ENCODE measurements at places on chromosomes 13 and 19.

- DNase-seq = no peak
These were observed 619.2 kb upstream of the SGCG start for GRCh38 chr13:22561581-22561980.

DNA sequence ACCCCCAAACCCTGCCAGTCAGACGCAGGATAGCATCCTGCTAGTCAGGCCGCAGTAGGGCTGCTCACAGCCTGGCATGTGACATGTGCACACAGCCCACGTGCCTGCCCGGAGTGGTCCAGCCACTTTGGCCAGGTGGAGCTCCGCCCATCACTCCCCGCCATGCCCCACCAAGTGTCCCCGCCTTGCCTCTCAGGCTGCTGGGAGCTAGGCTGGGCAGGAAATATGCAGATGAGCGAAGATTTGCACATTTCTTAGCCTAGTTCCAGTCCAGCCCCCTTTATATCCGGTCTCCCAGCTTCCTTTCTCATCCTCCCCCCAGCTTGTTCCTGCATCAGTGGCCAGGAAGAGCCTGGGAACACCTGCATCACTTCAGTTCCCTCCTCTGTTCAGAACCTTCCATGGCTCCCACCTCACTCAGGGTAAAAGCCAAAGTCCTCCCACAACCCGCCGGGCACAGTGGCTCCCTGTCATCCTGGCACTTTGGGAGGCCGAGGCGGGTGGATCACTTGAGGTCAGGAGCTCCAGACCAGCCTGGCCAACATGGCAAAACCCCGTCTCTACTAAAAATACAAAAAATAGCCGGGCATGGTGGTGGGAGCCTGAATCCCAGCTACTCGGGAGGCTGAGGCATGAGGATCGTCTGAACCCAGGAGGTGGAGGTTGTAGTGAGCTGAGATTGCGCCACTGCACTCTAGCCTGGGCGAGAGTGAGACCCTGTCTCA is 2.3 kb upstream of the DOCK6 start:
- no peak for DNase-seq

DNA sequence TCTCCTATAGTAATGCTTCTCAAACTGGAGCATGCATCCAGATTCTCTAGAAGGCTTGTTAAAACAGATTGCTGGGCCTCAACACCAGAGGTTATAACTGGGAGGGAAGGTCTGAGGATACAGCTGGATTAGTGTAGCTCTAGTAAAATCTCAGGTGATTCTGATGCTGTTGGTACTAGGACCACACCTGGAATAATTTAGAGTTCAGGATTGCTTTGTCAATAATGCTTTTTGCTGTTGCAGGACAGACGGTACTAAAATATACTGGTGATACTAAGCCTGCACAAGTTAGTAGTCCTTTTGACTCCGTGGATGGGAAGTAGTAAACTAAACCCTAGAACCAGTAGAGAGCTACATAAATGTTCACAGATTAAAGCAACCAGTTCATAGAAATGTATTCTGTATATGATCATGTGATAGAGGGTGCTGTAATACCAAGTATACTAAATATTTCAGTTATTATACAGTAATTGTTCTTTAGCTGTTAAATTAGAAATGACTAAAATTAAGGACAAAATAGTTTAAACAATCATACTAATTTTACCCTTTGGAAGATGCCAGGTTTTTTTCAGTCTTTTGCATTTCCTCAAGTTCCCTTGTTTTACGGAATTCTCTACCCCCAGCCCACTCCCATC is 258.2 kb upstream of the STARD13 start:
- no peak for DNase-seq

GRCh38 chr13:36839981-36840380 is 21.0 kb downstream of the RFXAP start:
- no peak for DNase-seq
